ENCODE measurements at places on chromosomes 2 and 18.

DNA sequence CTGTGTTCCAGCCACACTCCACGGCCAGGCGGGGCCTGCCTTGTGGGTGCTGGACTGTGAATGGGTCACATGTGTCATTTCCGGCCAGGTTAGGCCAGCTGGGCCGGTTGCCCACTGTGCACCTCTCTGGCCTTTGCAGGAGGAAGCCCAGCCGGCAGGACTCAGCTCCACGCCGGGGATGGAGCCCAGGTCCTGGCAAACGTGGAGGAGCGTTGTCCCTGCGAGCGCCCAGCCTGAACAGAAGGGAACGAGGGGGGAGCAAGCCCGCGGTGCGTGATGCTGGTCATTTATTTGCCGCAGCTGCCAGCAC is 152.9 kb downstream of the PXDN start:
- H3K27ac ChIP-seq, result peak overlapping the region; percentile 20
- DNase-seq, result peak; percentile 65
- H3K36me3 ChIP-seq, result no peaks in the 10 kb centered on the region

DNA sequence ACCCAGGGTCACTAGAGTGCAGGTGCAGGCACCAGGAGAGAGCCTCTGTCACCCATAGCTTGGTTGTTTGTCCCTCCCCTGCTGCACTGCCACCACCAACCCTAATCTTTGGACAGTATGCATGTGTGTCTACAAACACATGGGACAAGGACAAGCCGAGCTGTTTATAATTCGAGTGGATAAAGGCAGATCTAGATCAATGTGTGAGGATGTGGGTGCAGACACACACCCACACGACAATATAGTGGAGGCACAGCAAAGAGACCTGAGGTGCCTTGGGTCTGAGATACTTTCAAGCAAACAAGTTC is 199.2 kb downstream of the TNS1 start:
- no peaks in the 10 kb centered on the region for H3K36me3 ChIP-seq
- peaks cover 51% of the 10 kb centered on the region for H3K4me1 ChIP-seq
- DNase-seq, result no peak

- no peaks in the 10 kb centered on the region for H3K4me1 ChIP-seq
- H3K4me3 ChIP-seq, result peak overlapping the region; percentile 73
- peak overlapping the region; percentile 83 for H3K27ac ChIP-seq
- no peaks in the 10 kb centered on the region for H3K27me3 ChIP-seq
Measured at GRCh38 chr2:8682719-8683667, 1.1 kb downstream of the ID2 start.

- H3K27me3 ChIP-seq, result no peaks in the 10 kb centered on the region
- peak overlapping the region; percentile 3 for H3K27ac ChIP-seq
- H3K4me3 ChIP-seq, result no peak overlapping the region
- DNase-seq, result no peak
- H3K36me3 ChIP-seq, result no peaks in the 10 kb centered on the region
Measured at GRCh38 chr18:22466608-22467395, 49.1 kb upstream of the CTAGE1 start.

- DNase-seq, result no peak
- no peak overlapping the region for H3K4me3 ChIP-seq
- H3K27me3 ChIP-seq, result no peaks in the 10 kb centered on the region
- no peak overlapping the region for H3K27ac ChIP-seq
- no peaks in the 10 kb centered on the region for H3K36me3 ChIP-seq
- peaks cover 6% of the 10 kb centered on the region for H3K4me1 ChIP-seq
Measured at GRCh38 chr2:190482451-190482850, 52.1 kb downstream of the NEMP2 start.

DNA sequence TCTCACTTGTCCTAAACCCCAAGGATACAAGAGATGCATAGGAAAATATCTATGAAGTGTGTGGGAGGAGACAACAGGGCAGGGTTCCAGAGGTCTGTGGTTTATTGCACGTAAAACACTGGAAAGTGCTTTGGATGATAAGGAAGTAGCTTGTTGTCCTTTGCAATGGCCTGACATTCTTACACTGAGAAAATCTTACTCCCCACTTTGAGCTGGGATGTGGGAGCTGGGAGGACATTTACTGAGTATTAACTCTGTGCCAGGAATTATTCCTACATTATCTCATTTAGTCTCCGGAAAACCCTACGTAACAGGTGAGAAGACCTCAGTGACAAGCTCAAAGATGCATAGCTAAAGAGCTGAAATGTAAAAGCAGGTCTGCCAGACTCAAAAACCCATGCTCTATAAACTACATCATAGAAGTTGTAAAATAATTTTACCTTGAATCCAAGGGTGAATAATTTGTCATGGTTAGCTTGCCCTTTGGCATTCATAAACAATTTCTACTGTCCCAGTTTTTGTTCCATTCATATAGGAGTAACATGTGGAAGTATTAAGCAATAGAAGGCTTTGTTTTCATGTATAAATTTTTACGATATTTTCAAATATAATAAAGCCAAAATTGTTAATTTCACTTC is 9.2 kb upstream of the GALNT3 start:
- H3K27me3 ChIP-seq, result no peaks in the 10 kb centered on the region
- peaks cover 3% of the 10 kb centered on the region for H3K4me1 ChIP-seq
- no peak overlapping the region for H3K27ac ChIP-seq
- DNase-seq, result no peak

- no peaks in the 10 kb centered on the region for H3K4me1 ChIP-seq
- no peak overlapping the region for H3K27ac ChIP-seq
- DNase-seq, result no peak
- no peaks in the 10 kb centered on the region for H3K36me3 ChIP-seq
Measured at GRCh38 chr2:113838277-113838676, 51.6 kb upstream of the ACTR3 start.

- no peaks in the 10 kb centered on the region for H3K4me1 ChIP-seq
- no peak for DNase-seq
- H3K36me3 ChIP-seq, result no peaks in the 10 kb centered on the region
- no peak overlapping the region for H3K27ac ChIP-seq
- no peak overlapping the region for H3K4me3 ChIP-seq
Measured at GRCh38 chr2:128635361-128635900, 316.8 kb upstream of the HS6ST1 start.

DNA sequence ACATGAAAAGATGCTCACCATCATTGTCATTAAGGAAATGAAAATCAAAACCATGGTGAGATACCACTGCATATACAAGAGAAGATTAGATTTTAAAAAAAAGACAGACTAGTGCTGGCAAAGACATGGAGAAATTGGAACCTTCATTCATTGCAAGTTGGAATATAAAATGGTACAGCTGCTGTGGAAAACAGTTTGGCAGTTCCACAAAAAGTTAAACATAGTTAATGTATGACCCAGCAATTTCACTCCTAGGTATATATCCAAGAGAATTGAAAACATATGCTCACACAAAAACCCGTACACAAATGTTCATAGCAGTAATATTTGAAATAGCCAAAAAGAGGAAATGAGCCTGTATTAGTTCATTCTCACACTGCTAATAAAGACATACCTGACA is 33.7 kb upstream of the MBOAT2 start:
- no peaks in the 10 kb centered on the region for H3K36me3 ChIP-seq
- H3K4me3 ChIP-seq, result no peak overlapping the region
- H3K27ac ChIP-seq, result no peak overlapping the region
- H3K27me3 ChIP-seq, result no peaks in the 10 kb centered on the region

- H3K27me3 ChIP-seq, result no peaks in the 10 kb centered on the region
- no peaks in the 10 kb centered on the region for H3K4me1 ChIP-seq
- no peak overlapping the region for H3K27ac ChIP-seq
- H3K36me3 ChIP-seq, result no peaks in the 10 kb centered on the region
- no peak for DNase-seq
Measured at GRCh38 chr18:57143265-57143664, 3.6 kb upstream of the BOD1L2 start.

- no peak for DNase-seq
- no peak overlapping the region for H3K27ac ChIP-seq
- H3K27me3 ChIP-seq, result no peaks in the 10 kb centered on the region
- H3K4me3 ChIP-seq, result no peak overlapping the region
Measured at GRCh38 chr2:130823886-130824491, 12.7 kb upstream of the ARHGEF4 start.

- peak overlapping the region; percentile 78 for H3K27ac ChIP-seq
- H3K36me3 ChIP-seq, result no peaks in the 10 kb centered on the region
- no peaks in the 10 kb centered on the region for H3K27me3 ChIP-seq
- H3K4me1 ChIP-seq, result peaks cover 12% of the 10 kb centered on the region
- no peak overlapping the region for H3K4me3 ChIP-seq
Measured at GRCh38 chr18:23258566-23259469, 123.5 kb downstream of the CABLES1 start.

DNA sequence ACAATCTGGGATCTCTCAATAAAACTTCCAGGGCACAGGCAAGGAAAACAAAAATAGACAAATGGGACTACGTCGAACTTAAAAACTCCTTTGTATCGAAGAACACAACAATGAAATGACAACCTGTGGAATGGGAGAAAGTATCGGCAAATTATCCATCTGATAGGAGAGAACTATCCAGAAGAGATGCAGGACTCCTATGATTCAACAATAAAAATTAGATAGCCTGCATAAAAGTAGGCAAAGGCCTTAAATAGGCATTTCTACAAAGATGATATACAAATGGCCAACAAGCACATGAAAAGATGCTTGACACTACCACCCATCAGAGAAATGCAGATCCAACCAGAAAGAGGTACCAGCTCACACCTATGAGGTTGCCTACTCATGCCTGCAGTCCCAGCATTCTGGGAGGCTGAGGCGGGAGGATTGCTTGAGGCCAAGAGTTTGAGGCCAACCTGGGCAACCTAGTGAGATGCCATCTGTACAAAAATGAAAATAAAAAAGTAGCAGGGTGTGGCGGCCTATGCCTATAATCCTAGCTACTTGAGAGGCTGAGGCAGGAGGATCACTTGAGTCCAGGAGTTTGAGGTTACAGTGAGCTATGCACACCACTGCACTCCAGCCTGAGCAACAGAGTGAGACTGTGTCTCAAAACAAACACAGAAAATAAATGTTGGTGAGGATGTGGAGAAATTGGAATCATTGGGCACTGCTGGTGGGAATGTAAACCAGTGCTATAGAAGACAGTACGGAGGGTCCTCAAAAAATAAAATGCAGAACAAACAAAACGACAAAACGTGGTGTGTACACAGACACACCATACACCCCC is 21.6 kb downstream of the TWIST2 start:
- H3K27me3 ChIP-seq, result no peaks in the 10 kb centered on the region
- no peak overlapping the region for H3K4me3 ChIP-seq
- no peaks in the 10 kb centered on the region for H3K36me3 ChIP-seq
- peaks cover 43% of the 10 kb centered on the region for H3K4me1 ChIP-seq
- no peak for DNase-seq
- peak overlapping the region; percentile 63 for H3K27ac ChIP-seq

GRCh38 chr2:69026026-69026425 is 13.0 kb downstream of the ANTXR1 start:
- H3K27me3 ChIP-seq, result no peaks in the 10 kb centered on the region
- H3K27ac ChIP-seq, result no peak overlapping the region
- no peak overlapping the region for H3K4me3 ChIP-seq
- no peak for DNase-seq
- H3K4me1 ChIP-seq, result peaks cover 11% of the 10 kb centered on the region

GRCh38 chr2:195561116-195561921 is 95.7 kb upstream of the SLC39A10 start:
- H3K27me3 ChIP-seq, result no peaks in the 10 kb centered on the region
- DNase-seq, result no peak
- H3K4me3 ChIP-seq, result no peak overlapping the region

DNA sequence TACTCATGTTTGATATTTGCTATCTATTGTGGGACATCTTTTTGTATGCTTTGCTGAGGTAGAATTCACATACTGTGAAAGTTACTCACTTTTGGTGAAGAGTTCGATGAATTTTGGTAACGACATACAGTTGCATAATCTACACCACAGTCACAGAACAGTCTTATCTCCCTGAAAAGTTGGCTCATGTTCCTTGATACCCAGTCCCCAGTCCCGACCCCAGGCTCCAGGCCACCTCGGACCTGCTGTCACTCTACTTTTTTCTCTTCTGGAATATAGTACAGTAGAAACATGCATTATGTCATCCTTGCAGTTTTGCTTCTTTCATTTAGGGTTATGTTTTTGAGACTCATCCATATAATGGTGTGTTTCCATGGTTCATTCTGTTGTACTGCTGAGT is 191.7 kb downstream of the FAM210A start:
- DNase-seq, result no peak
- no peaks in the 10 kb centered on the region for H3K27me3 ChIP-seq
- no peak overlapping the region for H3K27ac ChIP-seq
- H3K4me1 ChIP-seq, result peaks cover 3% of the 10 kb centered on the region

DNA sequence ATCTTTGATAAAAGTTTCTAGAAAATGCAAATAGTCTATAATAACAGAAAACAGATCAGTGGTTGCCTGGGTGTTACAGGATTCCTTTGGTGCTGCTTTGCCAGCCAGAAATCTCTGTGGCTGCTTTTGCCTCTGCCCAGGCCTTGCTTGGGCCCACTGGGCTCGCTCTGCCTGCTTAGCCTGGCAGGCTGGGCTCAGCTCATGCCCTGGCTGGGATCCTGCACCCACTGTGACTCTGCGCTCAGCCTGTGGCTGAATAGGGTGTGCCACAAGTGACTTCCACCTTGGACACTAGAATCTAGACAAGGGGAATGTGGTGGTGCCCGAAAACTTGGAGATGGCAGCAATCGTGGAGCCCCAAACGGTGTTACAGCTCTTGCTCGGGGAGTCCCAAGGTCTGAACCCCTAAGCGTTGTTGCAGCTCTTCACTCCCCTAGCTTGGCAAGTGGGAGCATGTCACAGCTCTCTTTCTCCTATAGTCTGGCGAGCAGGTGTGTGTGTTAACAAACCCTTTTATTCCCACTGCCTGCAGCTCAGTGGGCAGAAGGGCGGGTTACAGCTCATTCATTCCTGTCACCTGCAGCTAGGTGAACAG is 50.9 kb downstream of the FBXO48 start:
- no peaks in the 10 kb centered on the region for H3K36me3 ChIP-seq
- no peak overlapping the region for H3K27ac ChIP-seq
- DNase-seq, result no peak

DNA sequence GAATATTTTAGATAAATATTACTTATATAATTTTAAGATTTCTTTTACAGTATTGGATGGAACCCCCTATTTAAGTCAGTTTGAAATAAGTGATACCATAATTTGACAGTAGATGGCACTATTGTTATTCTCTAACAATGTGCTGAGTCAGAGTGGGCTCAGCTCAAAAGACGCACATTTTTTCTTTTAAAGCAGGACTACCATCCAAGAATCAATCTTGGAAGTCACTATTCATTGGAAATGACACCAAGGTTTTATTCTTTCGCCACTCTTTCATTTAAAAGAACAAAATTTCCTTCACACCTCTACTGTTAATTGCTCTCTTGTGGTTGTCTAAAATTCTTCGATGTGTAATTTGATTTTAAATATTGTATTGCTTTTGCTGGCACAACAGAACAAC is 32.6 kb upstream of the SPAG16 start:
- H3K27me3 ChIP-seq, result no peaks in the 10 kb centered on the region
- DNase-seq, result no peak
- H3K4me3 ChIP-seq, result no peak overlapping the region
- no peak overlapping the region for H3K27ac ChIP-seq
- no peaks in the 10 kb centered on the region for H3K4me1 ChIP-seq
